Astrocyte of the spinal cord (primary cell): ENCODE measurements at places on chromosomes 6 and 20.
A peak's percentile ranks its signal among the peaks of the same experiment; 100 is the strongest.

GRCh38 chr6:20204512-20204894, 7.8 kb downstream of the MBOAT1 start:
- DNase-seq: no peak

GRCh38 chr6:94217836-94218235, 798.5 kb upstream of the EPHA7 start:
- peak; percentile 3 for DNase-seq

DNA sequence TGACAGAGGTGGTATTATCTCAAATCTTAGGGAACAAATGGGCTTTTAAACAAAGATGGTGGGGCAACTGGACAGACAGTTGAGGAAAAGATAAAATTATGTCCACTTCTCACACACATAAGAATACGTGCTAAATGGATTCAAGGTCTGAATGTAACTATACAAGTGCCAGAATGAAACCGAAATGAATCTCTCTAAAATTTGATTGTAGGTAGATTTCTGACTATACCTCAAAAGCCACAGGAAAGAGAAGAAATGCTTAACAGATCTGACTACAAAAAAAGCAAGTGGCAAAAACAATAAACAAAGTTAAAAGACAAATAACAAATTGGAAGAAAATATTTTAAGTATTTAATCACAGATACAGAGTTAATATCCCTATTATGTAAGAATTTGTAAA, 182.7 kb upstream of the OLIG3 start:
- DNase-seq: no peak

GRCh38 chr6:108884211-108885059, 36.2 kb downstream of the ARMC2 start:
- no peak for DNase-seq

DNA sequence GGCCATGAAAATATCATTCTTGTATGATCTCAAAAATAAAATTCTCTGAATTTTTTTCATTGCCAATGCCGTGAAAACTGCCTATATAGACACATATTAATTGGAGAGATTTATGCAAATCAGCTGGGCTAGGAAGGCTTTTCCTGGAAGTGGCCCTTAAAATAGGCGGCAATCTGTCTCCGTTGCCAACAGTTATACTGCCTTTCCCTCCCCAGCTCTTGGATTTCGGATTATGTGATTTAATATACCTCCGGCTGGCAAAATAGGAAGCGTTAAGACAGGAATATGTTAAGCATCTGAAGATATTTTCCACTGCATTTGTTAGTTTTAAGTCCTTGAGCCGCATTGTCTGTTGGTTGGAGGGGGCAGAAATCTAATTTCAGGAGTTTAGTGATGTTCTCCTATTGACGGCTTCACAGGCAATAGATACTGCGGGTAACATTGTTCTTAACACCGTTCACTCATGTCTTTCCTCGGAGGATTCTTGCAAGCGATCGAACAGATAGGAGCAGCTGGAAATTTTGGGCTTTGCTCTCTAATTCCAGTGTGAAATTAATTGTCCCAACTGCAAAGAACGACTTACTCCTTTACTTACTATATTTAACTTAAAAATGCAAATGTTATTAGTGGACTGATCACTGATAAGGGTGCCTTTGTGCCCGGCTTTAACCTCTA, 113.3 kb downstream of the LINC00237 start:
- DNase-seq: no peak

DNA sequence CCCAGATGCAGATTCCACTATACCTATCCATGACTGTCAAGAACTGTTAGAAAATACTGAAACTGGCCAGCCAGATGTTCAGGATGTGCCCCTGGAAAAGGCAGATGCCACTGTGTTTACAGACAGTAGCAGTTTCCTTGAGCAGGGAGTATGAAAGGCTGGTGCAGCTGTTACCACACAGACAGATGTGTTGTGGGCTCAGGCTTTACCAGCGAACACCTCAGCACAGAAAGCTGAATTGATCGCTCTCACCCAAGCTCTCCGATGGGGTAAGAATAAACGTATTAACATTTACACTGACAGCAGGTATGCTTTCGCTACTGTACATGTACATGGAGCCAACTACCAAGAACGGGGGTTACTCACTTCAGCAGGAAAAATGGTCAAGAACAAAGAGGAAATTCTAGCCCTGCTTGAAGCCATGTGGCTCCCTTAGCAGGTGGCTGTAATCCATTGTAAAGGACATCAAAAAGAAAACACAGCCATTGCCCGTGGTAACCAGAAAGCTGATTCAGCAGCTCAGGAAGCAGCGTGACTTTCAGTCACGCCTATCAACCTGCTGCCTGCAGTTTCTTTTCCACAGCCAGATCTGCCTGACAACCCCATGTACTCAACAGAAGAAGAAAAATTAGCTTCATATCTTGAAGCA, 459.7 kb upstream of the HTR1E start:
- no peak for DNase-seq

- peak; percentile 35 for DNase-seq
Observed at GRCh38 chr20:32116079-32116521, 6.6 kb downstream of the TM9SF4 start.

DNA sequence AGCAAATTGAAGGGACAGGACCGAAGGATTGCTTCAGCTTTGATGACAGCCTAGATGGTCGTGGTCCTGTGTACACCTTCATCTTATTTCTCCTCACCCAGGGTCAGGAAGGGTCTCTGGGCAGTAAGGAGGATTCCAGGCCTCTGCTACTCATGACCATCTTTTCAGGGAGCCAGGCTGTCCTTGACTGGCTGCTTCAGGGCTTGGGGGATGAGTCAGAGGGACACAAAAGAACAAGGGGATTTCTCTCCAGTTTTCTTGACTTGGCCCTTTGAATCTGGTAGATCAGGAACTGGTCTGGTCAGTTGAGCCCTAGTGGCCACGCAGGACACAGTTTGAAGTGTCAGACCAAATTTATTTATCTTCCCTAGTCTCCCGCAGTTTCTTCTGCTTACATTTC, 402.1 kb upstream of the CHD6 start:
- no peak for DNase-seq

GRCh38 chr20:48951646-48952045, 30.1 kb downstream of the ARFGEF2 start:
- no peak for DNase-seq

DNA sequence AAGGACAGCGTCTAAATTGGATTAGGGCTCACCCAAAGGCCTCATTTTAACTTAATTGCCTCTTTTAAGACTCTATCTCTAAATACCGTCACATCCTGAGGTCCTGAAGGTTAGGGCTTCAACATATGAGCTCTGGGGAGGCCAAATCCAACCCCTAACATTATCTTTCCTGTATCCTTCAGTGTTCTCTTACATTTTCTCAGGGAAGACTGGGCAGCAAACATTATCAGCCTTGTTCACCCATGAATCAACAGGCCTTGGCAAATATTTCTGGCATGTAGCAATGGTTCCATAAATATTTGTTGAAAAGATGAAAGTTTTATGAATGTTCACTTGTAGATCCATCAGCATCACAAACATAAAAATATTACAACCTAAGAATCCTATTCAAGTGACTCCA, 24.6 kb upstream of the FOXF2 start:
- no peak for DNase-seq

DNA sequence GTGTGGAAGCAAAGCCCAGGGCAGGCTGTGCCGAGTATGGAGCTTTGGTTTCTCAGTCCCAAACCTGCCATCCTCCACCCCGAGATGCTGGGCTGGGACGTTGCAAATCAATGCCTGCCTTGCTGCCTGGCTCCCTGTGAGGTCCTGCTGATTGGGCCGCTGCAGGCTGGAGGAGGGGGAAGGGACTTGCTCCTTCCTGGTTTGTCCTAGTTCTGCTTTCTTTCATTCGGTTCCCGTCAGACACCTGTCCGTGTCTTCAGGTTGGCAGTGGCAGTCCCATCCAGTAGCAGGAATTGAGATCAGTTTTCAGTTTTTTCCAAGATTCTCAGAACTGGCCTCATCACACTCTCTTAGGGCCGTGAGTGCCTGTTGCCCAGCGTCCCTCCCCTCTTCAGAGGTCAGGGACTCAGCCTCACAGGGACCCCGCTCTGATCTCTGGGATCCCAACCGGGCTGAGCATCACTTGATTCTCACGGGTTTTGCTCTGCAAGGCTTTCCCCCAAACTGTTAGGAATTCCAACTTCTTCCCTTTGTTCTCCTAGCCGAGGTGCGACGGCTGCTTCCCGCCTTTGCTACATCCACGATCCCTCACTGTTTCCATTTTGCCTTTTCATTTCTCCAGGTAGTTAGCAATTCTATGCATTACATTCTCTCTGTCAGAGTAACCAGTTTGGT, 24.2 kb upstream of the TAGAP start:
- DNase-seq: no peak

DNA sequence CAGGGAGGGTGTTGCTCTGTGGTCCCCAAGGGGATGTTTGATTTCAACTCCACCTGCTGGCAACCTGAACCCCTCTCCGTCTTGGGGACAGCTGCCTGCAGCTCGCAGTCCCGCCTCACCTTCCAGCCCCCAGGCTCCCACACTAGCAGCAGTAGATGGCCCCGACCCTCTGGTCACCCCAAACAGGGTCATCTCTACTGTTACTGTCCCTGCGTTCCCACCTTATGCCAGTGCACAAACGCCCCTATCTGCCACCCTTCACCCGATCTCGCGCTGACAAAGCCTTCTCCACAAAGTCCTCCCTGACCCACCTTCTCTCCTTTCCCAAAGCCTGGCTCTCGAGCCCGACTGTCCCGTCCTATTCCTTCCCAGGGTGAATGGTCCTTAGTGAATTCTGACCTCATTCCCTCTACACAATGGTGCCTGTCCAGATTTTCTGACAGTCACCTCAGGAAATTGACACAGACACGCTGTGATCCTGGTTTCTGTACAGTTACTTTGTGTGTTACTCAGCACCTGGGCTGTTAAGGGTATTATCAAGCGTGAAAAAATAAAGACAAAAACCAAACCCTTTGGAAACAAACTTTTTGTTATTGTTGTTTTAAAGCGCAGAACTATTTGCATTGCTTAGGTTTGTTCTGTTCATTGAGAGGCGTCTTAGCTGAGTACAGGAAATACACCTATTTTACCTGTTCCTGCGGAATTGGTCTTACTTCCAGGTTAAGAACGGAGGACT, 728 bp downstream of the FUT9 start:
- DNase-seq: no peak

- no peak for DNase-seq
Observed at GRCh38 chr20:40592941-40593340, 96.1 kb downstream of the MAFB start.

DNA sequence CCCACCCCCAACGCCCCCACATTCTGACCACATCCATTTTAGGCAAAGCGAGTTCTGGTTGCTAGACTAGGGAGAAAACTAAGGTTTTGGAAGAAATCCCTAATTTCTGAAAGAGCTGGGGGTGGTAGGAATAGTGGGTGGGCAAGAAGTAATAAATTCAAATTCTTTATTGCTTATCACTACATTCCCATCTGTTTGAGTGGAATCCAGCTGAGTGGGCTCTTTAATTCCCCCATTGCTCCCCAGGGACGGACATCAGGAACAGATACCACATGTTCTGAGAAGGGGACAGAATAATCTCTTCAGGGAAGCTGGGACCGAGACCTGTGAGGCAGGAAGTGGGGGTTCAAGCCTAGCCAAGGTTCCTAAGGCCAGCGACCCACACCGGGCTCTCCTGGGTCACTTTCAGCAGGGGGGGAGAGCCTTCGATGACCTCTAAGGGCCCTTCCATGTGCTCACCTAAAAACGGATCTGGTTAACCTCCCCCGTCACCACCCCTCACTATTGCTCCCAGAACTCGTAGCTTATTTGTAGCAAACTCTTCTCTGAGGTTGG, 42.3 kb upstream of the MRPS10 start:
- no peak for DNase-seq

DNA sequence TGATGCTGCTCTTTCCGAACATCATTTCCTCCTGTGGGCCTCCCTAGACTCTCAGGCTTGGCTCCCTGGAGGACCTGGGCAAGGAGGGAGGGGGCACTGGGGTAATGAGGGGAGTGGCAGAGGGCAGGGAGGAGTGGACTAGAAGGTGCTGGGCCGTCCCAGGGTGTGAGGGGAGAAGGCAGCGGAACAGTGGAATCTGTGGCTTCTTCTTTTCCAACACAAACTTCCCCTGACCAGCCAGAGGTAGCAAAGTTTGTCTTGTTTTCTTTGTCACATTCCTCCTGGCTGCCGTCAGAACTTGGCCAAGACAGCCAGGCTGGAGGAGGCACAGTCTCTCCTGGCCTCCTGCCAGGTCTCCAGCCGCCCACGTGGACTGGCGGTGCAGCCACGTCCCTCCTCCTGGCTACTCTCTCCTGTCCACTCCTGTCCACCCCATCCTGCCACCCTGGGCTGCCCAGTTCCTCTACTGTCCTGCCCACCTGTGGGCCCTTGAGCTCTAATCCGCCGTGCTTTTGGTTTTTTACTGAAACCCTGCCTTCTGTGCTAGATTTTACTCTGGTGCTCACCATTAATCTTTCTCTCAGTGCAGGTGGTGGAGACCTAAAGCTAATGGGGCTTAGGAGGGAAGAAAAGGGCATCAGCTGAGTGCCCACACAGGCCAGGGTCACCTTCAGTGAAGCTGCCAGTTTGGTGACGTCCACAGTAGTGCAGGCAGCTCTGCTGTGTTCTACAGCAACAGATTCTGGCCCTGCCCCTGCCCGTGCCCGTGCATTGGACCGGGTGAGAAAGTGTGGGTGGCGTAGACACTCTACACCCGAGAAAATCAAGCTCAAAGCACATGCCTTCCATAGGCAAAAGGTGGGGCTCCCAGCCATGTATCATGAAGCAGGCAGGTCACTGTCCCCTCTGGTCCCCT, 2.8 kb upstream of the CDSN start:
- DNase-seq: peak; percentile 71

- no peak for DNase-seq
Observed at GRCh38 chr6:133741375-133741861, 147.5 kb upstream of the TCF21 start.

DNA sequence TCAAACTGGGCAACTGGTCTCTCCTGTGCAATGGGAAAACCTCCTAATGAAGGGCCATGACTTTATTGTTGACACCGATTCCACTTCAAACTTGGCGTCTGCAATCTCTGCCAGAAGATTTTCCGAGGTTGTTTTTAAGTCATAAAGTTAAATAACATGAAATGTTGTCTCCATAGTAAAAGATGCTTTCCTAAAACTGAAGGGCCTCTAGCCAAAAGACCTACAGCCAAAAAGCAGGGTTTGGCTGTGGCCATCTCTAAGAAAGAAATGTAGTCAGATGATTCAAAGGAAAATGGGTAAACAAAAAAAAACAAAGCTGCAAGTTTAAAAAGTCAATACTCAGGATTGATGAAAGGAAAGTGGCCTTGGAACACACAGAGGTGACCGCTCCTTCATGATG, 14.1 kb downstream of the CD93 start:
- DNase-seq: no peak

DNA sequence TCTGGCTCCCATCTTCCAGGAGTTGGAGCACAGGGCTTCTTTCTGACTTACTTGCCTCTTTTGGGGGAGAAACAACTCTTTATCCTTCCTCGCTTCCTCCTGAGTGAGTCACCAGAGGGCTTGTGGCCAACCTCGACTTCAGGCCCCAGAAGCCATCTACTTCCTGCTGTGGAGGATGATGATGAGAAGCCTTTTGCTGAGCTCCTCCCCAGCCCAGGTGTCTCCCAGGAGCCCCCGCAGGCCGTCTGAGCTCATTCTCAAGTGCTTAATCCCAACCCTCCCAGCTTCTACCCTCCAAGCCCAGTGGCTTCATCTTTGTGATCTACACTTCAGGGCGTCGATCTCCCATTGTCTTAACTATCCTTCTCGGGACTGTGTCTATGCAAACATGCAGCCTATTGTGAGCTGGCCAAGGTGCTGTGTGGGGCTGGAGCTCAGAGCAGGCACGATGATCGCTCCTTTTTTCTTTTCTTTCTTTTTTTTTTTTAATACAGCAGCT, 27.9 kb downstream of the SDCBP2 start:
- peak; percentile 66 for DNase-seq
